ENCODE measurements at places on chromosomes 4 and X.
A peak's percentile ranks its signal among the peaks of the same experiment; 100 is the strongest.

- DNase-seq = no peak
Observed at GRCh38 chr4:88628746-88629145, 36.5 kb downstream of the HERC3 start.

- no peak for DNase-seq
Observed at GRCh38 chr4:54096295-54096962, 3.5 kb upstream of the GSX2 start.

- no peak for DNase-seq
Observed at GRCh38 chr4:40182954-40183353, 13.9 kb upstream of the RHOH start.

DNA sequence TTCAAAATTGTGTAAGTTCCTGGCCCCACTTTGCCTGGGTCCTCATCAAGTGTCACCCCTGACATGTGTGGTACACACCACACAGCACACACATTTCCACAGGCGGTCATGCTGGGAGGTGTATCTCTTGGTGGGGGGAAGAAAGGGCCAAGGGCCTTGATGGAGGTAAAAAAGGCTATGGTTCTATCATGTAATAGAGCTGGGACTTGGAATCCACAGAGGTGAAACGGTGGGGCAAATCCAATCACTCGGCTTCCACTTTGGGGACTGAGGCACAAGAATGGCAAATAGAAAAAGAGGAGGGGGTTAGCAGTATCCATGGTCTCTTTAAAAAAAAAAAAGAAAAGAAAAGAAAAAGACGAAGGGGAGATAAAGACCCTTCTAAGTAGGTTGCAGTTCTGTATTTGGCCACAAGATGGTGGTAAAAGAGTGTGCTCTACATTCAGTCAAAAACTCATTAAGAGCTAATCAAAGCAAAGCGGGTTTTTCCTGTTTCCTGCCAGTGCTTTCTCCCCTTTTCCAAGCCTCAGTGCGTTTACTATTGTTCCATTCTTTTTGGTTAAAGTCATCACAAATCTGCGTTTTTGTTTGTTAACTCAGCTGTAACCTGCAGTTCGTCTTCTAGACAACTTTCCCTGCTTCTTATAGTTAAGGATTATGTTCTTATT is 37.0 kb upstream of the ATP6AP2 start:
- DNase-seq = peak; percentile 55

GRCh38 chr4:33255507-33255906 is 2535.3 kb downstream of the PCDH7 start:
- no peak for DNase-seq

DNA sequence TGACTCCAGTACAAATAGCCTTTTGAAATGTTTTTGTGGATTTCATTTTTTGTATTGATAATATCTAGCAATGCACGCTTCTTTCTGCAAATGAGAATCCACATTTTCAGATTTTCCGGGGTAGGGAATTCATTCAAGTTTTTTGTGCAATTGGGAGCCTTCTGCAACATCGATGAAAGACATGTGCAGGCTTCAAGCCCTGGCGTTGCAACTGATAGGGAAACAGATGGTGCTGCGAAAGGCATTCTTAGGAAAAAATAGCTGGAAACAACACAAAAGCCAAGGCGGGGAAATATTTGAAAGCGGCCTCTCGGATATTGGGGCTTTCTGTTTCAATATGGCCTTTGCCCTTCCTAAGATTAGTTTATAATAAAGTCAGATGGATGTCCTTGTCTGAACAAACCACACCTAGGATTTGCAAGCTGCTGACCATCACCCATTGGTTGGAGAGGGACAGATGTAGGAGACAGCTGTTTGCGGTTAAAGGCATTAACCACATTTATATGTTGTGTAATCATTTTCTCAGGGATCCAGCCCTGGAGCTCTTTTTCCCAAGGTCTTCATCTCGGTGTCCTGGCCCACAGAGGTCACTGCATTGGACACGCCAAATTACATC is 136.5 kb downstream of the PRKX start:
- DNase-seq = peak; percentile 78

GRCh38 chrX:111131572-111131971 is 35.6 kb downstream of the PAK3 start:
- DNase-seq = no peak

Measured in EH (cell line).